ENCODE measurements at places on chromosomes 1 and 21. TPM values are rescaled to one million over a fixed set of nuclear protein-coding genes. Genes with fewer than 3 reads are reported as not detected.
A peak's percentile ranks its signal among the peaks of the same experiment; 100 is the strongest.

The NUAK2 gene
- 0.41 TPM for total RNA-seq

The TBX19 gene
- total RNA-seq, result 6.5 TPM

The RNU1-2 gene
- 2,369 TPM for total RNA-seq

The OR2L8 gene
- total RNA-seq, result 0.21 TPM

The SYCP1 gene
- total RNA-seq, result not detected

The OR10J1 gene
- total RNA-seq, result not detected

The BMP8B gene
- 1.9 TPM for total RNA-seq

The ALPL gene
- not detected for total RNA-seq

The FCRL2 gene
- total RNA-seq, result not detected

The PLA2G2F gene
- total RNA-seq, result not detected

GRCh38 chr1:5885471-5886139 lies 106.6 kb downstream of the NPHP4 start:
- DNase-seq, result no peak

DNA sequence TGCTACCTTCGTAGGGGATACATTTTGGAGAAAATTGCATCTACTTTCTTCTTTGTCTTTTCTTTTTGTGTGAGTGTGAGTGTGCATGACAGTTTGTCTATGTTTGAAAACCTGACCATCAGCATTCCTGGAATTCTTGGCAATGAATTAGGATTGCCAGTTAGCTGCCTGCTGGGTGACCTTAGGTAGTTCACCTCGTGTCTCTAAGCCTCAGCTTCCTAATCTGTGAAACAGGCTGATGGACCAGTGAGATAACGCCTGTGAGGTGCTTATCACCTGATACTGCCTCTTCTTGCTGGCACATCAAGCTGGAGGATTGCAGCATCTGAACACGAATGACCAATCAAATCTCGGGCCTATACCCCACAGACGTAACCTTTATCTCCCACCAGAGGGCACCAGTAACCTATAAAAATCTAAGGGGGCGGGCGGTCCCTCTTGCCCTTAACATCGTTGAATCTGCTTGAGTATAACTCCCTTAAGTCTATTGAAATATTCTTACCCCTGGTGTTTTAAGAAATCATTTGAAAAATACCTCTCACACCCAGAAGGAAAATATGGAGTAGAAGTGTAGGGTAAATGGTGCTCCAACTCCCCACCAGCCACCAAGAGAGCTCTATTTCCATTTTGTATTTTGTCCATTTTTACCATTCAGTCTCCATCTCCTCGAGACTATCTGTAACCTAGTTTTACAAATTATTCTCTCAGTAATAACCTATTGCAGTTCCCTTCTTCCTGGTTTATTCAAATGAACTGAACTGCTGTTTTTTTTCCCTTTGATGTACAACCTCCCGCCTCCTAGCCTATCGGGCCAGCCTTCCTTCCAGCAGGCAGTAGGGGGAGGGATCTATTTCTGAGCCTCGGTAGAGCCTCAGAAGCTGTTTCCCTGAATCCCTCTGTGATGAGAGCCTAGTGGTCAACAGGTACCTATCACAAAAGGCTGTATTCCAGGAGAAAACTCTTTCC lies 49.7 kb downstream of the MDM4 start:
- DNase-seq, result peak; percentile 60

DNA sequence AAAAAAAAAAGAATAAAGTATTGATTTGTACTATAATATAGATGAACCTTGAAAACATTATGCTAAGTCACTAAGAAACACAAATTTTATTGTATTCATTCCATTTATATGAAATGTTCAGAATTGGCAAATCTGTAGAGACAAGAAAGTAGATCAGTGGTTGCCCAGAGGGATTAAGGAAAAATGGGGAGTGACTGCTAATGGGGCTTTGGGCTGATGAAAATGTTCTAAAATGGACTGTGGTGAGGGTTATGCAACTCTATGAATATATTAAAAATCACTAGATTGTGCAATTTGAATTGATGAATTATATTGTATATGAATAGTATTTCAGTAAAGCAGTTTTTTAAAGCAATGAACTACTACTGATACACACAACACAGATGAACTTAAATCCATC lies 10.0 kb downstream of the GDAP2 start:
- no peak for DNase-seq

DNA sequence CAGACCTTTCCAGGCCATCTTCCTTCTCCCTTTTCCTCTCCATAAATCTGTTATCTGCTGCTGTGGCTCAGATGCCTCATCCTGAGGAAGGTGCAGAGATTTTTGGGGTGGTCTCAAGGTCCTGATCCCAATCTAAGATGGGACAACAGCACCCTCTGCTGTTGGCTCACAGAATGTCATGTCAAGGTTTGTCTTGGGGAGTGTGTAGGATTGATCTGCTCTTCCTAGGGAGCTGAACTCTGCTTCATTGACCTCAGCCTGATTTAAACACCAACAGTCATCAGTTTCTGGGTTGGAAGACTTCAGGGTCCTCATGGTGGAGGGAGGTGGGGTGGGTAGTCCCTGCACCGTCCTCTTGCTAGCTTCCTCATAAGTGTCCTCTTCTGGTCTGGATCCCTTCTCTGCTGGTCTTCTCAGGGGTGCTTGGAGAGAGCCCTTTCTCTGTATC lies 62.8 kb upstream of the LAX1 start:
- peak; percentile 36 for DNase-seq

DNA sequence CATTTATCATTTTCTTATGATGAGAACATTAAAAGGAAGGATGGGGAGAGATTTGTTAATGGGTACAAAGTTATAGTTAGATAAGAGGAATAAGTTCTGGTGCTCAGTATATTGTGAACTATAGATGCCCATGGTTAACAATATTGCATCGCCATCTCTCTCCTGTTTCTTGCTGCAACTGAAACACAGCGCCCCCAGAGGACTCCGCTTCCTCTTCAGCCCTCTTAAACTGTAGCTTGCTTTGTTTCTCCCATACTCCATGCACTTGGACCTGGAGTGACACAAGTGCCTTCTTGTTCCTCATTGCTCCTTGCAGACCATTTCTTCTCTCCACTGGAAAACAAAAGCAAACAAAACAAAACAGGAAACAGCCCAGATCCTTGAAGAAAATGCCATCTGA lies 70.1 kb upstream of the NTPCR start:
- DNase-seq, result no peak

DNA sequence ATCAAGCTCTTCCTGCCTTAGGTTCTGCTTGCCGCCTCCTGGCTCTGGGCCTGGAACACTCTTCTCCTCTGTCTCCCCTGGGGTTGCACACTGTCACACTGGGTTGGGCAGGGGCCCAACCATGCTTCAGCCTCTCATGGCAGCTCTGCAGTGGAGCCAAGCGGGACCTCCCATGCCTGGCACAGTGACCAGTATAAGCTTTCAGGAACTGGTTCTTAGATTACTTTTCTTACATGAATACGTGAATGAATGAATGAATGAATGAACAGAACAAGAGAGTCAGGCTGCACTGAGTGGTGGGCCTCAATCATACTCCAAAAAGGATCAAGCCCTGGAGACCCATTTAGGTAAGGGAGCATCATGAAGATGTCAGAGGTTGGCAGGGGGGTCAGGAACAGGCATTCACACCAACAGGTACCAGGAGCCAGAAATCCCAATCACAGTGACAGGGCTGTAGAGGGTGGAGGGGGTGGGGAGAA lies 30.8 kb upstream of the TMEM125 start:
- DNase-seq, result no peak

DNA sequence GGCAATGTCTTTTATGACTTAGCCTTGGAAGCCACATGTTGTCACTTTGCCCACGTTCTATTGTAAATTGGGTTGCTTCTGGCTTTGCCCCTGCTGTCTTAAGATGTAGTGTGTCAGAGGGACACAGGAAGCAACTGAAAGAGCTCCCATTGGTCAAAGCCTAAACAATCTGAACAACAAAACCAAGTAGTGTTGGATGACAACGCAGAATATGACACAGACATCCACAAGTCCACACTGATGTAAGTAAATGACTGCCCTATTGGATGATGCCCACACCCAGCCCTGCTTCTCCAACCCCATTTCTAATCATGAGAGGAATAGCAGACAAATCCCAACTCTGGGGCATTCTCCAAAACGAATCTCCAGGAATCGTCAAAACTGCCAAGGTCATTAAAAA lies 50.7 kb downstream of the ELF3 start:
- no peak for DNase-seq

GRCh38 chr21:37737996-37738395 lies 178.3 kb downstream of the KCNJ6 start:
- no peak for DNase-seq

GRCh38 chr1:89298461-89298860 lies 25.8 kb upstream of the GBP5 start:
- no peak for DNase-seq

GRCh38 chr1:22518379-22518778 lies 44.9 kb upstream of the EPHA8 start:
- no peak for DNase-seq

GRCh38 chr1:107247679-107248078 lies 106.8 kb downstream of the NTNG1 start:
- DNase-seq, result no peak

- DNase-seq, result no peak
Observed at GRCh38 chr21:33261635-33262034, 4.5 kb upstream of the IL10RB start.

- no peak for DNase-seq
Observed at GRCh38 chr1:32684167-32684811, 18.3 kb downstream of the SYNC start.

- no peak for DNase-seq
Observed at GRCh38 chr21:46035809-46036695, 54.5 kb downstream of the COL6A1 start.

- DNase-seq, result no peak
Observed at GRCh38 chr1:221284028-221284427, 404.8 kb downstream of the HLX start.

GRCh38 chr1:100713626-100714025 lies 5.9 kb upstream of the VCAM1 start:
- DNase-seq, result no peak

GRCh38 chr1:44523593-44524591 lies 118.8 kb downstream of the RNF220 start:
- DNase-seq, result no peak

DNA sequence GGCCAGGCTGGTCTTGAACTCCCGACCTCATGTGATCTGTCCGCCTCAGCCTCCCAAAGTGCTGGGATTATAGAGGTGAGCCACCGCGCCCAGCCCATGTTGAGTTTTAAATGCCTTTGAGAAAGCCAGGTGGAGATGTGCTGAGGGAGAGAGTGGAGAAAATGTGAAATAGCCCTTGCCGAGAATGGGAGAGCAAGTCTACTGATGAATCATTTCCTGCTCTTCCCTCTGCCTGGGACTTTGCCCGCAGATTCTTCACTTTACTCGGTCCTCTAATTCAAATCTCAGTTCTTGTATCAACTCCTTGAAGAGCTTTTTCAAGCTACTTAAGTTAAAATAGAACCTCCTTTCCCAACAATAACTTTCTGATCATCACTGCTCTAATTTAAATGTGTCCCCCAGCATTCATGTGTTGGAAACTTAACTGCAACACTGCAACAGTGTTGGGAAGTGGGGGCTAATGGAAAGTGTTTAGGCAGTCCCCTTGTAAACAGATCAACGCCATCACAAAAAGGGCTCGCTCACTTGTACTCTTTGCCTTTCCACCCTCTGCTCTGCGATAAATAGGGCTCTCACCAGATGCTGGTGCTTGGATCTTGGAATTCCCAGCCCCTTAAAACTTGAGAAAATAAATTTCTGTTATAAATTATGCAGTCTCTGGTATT lies 27.8 kb downstream of the OSBPL9 start:
- no peak for DNase-seq

DNA sequence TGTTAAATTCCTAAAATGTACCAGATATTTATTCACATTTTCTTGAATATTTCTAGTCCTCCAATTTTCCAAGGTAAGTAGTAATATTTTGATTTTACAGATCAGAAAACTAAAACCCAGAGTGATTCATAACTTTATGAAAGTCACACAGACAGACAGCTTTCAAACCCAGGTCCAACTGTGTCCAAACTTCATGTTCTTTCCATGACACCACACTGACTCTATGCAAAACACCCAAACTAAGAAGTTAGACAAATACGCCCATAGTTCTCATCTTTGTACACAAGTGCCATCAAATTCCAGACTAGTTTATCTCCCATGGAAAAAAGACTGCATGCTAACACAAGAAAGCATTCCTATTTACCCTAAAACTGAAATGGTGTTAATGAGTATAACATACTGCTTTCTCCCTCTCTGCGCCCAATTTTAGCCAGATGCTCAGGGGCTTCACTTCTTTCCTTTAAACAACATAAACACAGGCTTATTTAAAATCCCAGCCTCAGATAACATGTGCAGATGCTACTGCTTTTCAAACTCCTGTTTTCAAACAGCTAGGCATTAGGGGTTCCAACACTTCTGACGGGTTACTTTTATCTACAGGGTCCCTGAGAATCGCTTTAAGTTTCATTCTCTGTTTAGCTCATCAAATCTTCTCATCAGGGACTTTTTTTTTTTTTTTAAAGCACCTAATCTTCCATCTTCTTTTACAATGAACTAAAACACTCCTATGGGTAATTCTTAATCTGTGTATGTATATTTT lies 44.6 kb downstream of the WASF2 start:
- DNase-seq, result no peak

DNA sequence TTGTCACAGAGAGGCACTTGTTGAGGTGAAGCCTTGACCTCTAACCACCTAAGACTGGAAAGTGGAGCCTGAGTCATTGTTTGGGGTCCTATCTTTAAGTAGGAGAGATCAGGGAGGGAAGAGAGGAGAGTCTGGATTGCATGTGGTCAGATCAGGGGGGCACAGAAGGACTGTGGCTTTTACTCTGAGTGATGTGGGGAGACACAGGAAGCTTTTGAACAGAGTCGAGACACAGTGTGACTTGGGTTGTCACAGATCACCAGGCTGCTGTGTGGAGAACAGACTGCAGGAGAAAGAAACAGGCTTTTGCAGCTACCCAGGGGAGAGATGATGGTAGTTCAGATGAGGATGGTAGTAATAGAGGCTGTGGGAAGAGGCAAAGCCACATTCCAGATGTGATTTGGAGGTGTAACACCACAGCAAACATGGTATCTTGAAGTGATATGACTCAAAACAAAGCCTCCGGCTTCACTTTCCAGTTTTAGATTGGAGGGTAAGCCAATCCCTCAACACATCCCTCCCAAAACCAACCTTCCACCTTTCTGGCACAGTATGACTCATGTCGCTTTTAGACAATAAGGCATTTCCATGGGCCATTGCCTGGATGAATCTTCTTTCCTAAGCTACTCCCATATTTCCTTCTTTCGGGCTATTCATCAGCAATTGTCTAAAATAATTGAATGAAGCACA lies 125.8 kb upstream of the SLC44A3 start:
- DNase-seq, result no peak

DNA sequence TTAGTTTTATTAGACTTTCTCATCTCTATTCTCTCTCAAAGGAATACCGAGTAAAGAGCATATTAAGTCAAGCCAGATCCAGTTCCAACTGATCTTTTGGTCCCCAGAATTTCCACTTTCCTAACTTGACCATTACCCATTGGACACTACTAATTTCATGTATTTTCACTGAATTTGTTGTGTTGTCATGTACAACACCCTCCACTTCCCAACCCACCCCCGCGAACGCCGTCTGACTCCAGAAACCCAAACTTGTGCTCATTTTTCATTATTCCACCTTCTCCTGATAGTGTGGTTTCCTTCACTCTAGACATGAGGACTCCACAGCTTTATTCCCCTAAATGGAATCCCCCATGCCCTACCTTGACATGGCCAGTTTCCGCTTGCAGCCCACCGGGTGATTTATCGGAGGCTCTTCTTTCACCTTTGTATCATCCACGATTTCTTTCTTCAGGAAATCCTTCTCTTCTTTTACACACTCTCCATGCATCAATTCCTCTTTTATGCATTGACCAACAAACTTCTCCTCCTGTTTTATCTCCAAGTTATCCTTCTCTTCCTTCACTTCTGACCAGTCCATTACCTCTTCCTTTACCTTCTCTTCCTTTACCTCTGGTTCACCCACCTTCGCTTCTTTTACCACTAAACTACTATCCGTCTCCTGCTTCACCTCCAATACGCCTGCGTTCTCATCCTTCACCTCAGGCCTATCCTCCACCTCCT lies 805 bp downstream of the ZNHIT6 start:
- DNase-seq, result no peak
